Lower leg skin (tissue), 4 donors: ENCODE measurements at places on chromosomes 11 and 22. TPM values are rescaled to one million over a fixed set of nuclear protein-coding genes. Genes with fewer than 3 reads are reported as not detected.

Gene KRTAP5-9
- not detected for total RNA-seq

Gene OR56A4
- total RNA-seq: 0.08 TPM

Gene RASGRP2
- 1.1 TPM for total RNA-seq

Gene MRGPRE
- not detected for total RNA-seq

Gene DDX25
- not detected for total RNA-seq

Gene ARRB1
- total RNA-seq: 28.9 TPM

Gene ZW10
- 27.0 TPM for total RNA-seq

Gene POTEH
- not detected for total RNA-seq

Gene CCDC81
- total RNA-seq: 0.76 TPM

Gene FXYD2
- not detected for total RNA-seq

Gene FAR1
- 17.0 TPM for total RNA-seq

Gene PHOX2A
- not detected for total RNA-seq

Gene SLC17A6
- not detected for total RNA-seq

Gene SERPING1
- total RNA-seq: 113 TPM

Gene PRG3
- not detected for total RNA-seq

Gene FAM118A
- total RNA-seq: 40.7 TPM

Gene SMTN
- total RNA-seq: 62.5 TPM

Gene IRAG1
- total RNA-seq: 5.4 TPM

Gene GRAMD1B
- total RNA-seq: 1.5 TPM

Gene TIGD3
- total RNA-seq: 0.20 TPM

Gene TTC36
- total RNA-seq: 0.27 TPM

Gene CRYBB3
- not detected for total RNA-seq

Gene A4GALT
- total RNA-seq: 4.5 TPM

Gene TMPRSS4
- 0.57 TPM for total RNA-seq

Gene GUCY1A2
- 1.8 TPM for total RNA-seq

Gene ELFN2
- 0.38 TPM for total RNA-seq

Gene C11orf52
- 16.1 TPM for total RNA-seq

Gene BATF2
- total RNA-seq: not detected

Gene ANO5
- total RNA-seq: 0.51 TPM

Gene TSGA10IP
- not detected for total RNA-seq

Gene LAYN
- total RNA-seq: 2.3 TPM

Gene C11orf87
- not detected for total RNA-seq

Gene GDPD4
- total RNA-seq: not detected

Gene PKP3
- total RNA-seq: 612 TPM

Gene TMPRSS5
- 4.2 TPM for total RNA-seq

Gene RFPL2
- not detected for total RNA-seq

Gene ANKK1
- total RNA-seq: 8.4 TPM

Gene NNMT
- 141 TPM for total RNA-seq

Gene FREY1
- total RNA-seq: 2.3 TPM

Gene ACTN3
- total RNA-seq: not detected

Gene PHF21B
- 0.62 TPM for total RNA-seq

Gene CDC45
- 1.2 TPM for total RNA-seq

Gene OR4D5
- total RNA-seq: not detected

Gene PKNOX2
- 3.4 TPM for total RNA-seq
